ENCODE measurements at places on chromosomes 11 and 22.

GRCh38 chr22:35674335-35674734 lies 26.1 kb downstream of the APOL6 start:
- no peak for DNase-seq

DNA sequence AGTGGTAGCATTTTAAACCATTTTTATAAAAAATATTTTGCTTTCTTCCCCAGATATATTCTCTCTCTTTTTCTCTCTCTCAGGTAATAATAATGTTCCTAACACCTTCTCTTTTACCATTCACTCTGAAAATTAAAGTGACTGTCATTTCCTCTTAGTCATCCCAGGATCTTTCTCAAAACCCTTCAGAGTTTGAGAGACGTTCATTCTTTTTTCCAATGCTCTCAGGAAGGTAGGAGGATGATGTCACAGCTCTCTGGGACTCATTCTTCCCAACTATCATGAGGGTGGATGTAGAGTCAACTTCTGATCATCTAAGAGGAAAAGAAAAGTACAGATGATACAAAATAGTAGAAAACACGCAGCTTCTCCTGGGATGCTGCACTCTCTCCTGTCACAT lies 60.2 kb upstream of the CRTAM start:
- no peak for DNase-seq

- no peak for DNase-seq
Measured at GRCh38 chr11:134554861-134555260, 142.8 kb upstream of the B3GAT1 start.

DNA sequence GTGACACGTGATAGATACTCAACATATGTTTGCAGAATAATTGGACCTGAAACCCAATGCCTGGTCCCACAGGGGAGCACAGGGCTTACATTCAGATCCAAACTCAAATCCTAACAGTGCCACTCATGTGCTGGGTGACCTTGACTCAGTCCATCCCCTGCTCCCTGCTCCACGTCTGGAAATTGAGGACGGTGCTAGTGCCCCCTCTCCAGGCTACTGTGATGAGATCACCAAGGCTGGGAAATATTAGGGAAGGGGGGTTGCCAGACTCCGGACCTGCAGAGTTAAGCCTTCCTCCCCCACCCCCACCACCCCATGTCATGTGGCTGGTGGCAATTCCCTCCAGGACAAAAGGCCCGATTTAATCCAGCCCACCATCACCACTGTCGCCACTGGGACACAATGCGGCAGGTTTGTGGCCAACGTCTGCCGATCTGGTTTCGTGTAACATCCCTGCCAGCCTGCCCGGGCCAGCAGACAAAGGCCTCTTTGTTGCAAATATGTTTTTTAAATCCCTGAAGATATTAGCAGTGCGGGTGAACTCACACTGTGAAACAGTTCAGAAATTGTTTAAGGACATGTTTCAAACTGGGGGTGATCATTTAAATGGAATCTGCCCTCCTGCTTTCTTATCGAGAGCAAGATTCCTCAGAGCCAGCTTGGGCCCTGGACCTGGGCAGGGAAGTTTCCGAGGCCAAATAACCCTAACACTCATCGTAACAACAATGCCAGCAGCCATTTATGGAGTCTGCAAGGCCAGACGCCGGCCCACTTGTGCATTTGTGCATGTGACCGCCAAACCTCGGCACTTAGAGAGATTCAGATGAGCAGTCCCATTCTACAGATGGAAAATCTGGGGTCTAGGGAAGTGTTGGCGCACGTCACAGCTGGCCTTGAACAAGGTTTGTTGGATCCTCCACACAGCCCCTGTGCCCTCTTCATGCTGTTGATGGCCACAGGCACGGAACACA lies 19.6 kb upstream of the MN1 start:
- peak; percentile 32 for DNase-seq

GRCh38 chr22:26992556-26992955 lies 335.2 kb downstream of the MIAT start:
- no peak for DNase-seq

- no peak for DNase-seq
Measured at GRCh38 chr11:25377466-25377865, 880.6 kb downstream of the LUZP2 start.

DNA sequence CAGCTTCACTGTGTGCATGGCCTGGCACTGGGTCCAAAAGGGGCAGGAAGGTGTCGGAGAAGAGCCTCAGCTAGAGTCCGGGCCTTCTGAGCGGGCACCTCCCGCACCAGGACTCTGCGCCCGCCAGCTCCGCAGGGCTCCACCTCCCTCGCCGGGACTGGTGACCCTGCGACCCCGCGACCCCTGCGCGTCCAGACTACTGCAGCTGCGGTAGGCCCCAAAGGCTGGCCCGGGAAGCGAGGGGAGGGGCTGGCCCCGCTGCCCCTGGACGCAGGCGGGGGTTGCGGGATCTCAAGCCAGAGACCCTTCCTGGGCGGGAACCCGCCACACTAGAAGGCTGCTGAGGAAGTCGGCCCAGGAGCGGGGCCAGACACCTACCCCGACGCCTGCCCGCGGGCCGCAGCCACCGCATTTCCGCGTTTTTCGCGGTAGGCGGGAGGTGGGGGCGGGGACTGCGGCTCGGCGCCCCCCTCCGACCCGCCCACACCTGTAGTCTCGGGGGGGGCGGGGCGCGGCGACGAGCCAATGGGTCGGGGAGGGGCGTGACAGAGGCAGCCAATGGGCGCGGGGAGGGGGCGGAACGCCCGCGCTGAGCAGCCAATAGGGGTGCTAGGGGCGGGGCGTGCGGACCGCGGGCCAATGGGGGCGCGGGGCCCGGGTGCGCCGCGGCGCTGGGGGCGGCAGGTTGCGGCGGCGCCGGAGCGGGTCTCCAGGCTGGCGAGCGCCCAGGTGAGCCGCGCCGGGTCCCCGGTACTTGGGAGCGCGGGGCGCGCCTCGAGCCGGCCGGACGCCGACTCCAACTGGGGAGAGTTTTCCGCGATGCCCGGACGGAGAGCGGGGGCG lies at the start of the genes LMNTD2 and RASSF7:
Gene LMNTD2 (minus strand): TSS at position 434 of the 843 bp plus-strand sequence. CDS start 22 bp downstream, at position 412.
Gene RASSF7 (plus strand): TSS at position 666 of the 843 bp plus-strand sequence. CDS start 799 bp downstream, outside the sequence.
- DNase-seq, result peak; percentile 72

DNA sequence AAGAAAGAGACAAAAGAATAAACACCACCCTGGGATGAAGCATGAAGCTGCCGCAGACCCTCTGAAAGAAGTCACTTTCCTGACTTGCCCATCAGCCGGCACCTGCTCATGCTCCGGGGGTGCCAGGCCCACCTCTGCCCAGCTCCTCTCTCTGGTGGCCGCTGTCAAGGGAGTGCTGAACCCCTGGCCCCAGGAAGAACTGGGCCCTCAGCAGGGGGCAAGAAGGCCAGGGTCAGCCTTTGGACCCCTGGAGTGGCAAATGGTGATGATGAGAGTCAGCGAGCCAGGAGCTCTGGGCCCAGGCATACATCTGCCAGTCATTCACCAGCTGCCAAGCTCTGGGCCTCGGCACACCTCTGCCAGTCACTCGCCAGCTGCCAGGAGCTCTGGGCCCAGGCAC lies 17.4 kb downstream of the TTLL8 start:
- no peak for DNase-seq

DNA sequence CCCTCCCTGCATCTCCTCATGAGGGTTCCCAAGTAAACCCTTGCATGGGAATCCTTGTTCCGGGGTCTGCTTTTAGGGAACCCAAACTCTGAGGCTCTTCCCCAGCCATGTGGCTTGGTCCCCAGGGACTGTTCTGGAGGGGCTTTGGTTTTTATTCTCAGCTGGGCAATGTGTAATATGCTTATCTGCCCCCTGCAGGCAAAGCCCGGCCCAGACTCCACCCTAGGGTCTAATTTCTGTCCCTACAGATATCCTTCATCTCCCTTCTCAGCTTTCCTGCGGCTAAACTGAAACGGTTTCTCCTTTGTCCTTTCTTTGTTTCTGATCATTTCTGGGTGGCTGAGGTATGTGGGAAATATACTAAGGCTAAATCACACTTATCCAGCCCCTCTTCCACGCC lies 37.1 kb downstream of the TST start:
- no peak for DNase-seq

GRCh38 chr22:36292823-36293530 lies 40.0 kb downstream of the APOL1 start:
- no peak for DNase-seq

- DNase-seq, result no peak
Measured at GRCh38 chr11:17745023-17745772, 10.6 kb downstream of the KCNC1 start.

DNA sequence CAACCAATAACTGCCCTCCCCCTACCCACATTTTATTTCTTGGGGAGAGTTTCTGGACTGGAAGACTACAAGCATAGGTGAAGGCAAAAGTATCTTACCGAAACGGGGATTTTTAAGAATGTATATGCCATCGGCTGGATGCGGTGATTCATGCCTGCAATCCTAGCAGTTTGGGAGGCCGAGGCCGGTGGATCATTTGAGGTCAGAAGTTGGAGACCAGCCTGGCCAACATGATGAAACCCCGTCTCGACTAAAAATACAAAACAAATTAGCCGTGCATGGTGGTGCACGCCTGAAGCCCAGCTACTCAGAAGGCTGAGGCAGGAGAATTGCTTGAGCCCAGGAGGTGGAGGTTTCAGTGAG lies 20.8 kb upstream of the SLN start:
- no peak for DNase-seq

GRCh38 chr11:128643661-128644317 lies 50.1 kb upstream of the FLI1 start:
- no peak for DNase-seq

DNA sequence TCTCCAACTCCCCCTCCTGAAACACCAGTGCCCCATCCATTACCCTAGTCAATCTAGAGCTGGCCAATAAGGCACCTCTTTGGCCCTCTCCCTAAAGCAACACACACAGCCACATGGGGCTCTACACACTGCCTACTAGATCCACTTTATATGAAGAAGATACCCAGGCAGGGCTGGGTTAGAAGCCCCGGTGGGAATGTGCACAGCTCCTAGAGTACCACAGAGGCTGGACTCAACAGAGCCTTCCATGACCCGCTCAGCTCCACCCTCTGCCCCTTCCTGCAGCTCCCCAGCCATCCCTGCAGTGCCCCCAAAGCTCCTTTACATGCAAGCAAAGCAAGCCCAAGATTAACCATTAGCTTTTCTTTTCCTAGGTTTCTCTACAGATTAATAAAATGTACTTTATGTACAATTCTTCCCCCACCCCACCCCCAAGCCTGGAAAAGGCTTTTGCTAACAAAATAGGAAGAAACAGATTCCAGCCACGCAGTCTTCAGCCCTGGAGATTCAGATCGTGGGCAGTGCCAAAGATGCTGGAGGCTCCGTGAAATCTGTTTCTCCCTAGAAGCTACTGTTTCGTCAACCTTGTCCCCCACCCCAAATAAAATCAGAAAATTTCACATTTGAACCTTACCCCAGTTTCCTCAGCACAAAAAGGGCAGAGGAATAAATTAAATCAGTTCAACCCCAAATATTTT lies 51.8 kb downstream of the IGSF9B start:
- no peak for DNase-seq

- DNase-seq, result peak; percentile 87
Measured at GRCh38 chr11:14300661-14301304, 58.2 kb downstream of the RRAS2 start.

- peak; percentile 59 for DNase-seq
Measured at GRCh38 chr11:64894070-64894811, 15.8 kb upstream of the EHD1 start.

DNA sequence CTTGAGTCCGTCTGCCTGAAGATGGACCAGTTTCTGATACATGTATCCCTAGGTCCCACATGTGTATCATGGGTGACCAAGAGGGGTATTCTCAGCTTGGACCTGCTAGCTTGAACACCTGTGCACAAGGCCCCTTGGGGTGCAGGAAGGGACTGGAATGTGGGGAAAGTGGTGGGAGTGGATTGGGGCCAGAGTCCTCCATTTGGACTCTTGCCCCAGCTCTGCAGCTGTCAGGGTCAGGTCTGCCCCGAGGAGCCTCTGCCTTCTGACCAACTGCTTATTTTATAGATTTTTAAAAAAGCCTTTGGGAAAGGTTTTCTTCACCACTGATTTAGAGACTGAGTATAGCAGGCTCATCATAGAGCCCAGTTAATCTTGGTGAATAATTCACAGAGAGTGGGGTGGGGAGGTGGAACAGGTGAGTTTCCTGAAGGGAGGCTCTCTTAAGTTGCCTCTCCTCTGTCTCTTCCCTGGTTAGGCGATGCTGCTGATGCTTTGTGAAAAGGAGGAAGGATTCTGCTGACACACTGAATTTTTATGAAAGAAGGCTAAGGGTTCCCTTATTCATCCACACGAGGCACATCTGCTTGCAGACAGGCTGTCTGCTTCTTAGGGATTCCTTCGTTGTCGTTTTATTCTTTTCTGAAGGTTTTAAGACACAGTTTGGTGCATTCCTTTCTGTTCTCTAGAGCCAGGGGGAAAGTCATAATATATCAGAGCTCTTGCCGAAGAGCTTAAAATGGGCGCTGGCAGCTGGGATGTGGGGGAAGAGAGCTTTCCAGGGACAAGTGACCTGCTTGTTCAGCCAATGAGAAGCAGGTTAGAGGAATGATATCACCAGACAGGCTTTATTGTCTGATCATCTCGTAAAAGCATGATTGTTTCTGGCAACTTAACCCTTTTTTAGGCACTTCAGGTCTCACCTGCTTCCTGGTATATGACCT lies 19.9 kb downstream of the TRIM44 start:
- DNase-seq, result peak; percentile 59

DNA sequence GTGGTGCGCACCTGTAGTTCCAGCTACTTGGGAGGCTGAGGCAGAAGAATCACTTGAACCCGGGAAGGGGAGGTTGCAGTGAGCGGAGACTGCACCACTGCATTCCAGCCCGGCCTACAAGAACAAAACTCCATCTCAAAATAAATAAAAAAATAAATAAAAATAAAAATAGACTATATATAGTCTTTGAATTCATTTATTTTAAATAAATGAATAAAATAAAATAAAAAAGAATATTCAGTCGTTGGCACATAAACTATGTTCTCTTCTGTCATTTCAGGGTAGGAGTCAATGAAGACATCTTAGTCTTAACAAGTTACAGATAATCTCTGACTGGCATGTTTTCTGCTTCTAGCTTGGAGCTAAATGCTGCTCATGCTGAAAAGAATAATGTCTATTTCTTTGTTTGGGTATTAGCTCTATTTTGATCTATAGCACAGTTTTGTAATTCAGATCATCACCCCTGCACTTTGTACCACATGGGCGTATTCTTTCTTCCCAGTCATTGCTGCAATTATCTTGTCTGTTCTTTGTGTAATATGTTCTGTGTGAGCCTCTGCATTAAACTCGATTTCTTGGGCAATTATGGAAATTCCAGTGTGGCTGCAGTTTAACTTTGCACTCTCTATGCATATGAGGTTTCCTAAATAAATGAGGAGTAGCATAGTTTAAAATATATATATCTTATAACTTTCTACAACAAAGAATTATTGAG lies 1.4 kb upstream of the MS4A14 start:
- DNase-seq, result no peak
